ENCODE measurements at places on chromosomes 7 and 10.

DNA sequence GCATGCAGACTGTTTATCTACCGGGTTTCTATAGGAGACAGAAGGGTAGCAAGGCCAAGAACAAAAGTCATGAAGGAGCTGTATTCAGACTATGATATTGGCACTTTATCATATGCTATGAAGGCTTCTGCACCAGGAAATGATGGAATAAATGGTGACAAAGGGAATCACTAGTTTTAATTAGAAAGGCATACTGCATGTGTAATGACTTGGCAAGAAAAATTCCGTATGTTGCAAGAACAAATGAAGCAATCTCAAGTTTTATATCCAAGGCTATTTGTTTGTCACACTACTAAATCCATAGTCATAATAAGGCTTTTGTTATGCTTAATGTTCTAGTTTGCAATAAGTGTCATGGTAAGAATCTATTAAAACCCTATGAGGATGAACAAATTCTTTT is 230.9 kb downstream of the ZEB1 start:
- peak; percentile 38 for DNase-seq

- DNase-seq: peak; percentile 13
Measured at GRCh38 chr10:116201011-116201410, 72.0 kb downstream of the GFRA1 start.

DNA sequence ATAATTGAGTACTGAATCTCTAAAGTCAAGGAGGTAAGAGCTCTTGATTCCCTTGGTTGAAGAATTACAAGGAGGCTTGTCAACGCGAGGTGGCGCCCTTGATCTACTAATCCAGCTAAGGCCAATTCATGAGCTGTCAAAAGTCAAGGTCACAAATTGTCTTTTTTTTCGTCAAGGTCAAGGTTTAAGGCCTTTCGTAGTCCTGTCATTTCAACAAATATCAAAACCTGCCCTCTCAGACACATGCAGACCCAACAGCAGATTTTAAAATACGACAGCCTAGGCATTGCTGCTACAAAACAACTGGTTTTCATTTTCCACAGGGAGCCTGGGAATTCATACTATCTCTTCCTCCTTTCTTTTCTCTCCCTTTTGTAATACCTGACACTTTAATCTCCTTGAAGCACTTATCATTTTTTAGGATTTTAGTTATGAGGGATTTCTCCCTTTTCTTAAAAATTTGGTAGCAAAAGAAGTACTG is 3.6 kb downstream of the HOXA13 start:
- no peak for DNase-seq

DNA sequence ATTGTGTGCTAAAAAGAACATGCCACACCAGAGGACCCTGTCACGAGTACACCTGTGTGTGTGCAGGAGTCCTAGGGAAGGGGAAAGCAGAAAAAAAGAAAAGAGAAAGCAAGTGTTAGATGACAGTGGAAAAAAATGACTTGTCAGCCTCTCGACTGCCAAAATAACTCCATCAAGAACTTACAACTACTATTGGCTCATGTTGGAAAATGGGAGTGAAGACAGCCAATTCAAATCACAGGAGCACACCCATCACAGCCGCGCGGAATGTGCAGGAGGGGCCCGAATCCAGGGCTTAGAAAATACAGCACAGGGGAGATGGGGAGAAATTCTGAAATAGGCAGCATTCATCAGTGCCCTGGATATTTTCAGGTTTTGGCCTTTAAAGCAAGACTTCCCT is 38.1 kb upstream of the FOXI2 start:
- DNase-seq: no peak

DNA sequence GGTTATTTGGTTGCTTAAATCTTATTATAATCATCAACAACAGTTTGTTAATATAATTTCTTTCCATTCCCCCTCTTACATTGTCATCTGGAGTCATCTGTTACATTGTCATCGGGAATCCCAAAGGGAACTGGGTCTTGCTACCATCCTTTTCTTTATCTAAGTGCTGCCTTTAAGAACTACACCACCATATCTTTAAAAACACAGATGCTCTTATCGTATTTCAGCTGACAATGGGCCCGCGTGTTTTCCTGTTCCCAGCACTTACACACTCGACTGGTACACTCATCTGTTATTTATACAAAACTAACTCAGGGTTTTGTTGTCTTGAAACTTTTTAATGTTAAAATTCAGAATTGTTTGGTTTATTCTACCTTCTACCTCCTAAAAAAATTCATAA is 256.2 kb upstream of the MGMT start:
- no peak for DNase-seq

GRCh38 chr10:103803941-103804340 is 51.4 kb downstream of the SH3PXD2A start:
- no peak for DNase-seq

DNA sequence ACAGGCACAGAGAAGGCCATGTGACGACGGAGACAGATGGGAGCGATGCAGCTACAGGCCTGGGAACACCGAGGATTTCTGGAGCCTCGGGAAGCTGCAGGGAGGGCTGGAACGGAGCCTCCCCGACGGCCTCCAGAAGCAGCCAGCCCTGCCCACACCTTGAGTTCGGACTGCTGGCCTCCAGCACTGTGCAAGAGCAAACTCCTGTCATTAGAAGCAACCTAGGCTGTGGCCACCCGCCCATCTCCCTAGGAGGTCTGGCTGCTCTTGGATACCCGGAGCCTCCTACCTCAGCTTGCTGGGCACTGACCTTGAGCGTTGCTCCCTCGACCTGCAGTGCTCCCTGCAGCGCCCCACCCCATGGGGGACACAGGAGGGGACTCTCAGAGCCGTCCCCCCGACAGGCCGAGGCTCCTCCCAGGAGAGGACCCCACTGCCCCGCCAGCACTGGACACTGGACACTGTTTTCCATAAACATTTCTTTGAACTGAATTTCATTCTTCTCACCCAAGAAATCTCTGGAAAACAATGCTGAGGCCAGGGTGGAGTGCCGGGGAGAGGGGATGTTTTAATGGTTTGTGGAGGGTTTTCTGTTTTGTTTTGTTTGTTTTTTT is 22.5 kb upstream of the TNRC18 start:
- no peak for DNase-seq

DNA sequence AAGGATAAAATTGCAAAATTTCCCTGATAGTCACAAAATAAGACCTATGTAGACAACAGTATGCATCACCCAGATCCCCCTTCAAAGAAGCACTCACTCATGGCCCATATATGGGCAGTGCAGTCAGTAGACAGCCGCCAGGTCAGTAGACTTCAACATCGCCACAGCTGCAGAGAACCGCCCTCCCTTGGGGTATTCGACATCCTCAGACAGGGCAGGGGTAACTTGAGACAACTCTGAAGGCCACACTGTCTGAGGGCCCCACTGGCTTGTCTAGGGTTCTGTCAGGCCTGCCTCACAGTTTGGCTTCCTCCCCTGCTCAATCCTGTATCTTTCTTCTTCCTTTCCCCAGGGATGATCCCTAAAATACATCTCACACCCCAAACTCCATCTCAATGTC is 172.3 kb downstream of the IMMP2L start:
- no peak for DNase-seq

DNA sequence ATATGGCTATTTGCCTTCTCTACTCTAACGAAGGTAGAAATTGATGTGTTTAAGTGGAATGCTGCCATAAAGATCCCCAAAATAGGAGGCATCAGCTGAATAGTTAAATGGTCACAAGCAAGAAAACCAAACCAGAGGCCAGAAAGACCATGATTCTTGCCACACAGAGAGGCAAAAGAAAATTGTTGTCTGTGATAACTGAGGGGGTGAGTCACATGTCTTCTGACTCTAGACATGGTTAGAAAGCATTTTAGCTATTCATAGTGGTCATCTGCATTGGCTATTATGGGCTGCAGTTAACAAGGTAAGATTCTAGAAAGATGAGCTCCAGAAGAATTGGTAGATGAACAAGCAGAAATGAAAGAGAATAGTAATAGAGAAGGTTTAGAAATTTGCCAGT is 361.4 kb upstream of the NPSR1 start:
- no peak for DNase-seq

DNA sequence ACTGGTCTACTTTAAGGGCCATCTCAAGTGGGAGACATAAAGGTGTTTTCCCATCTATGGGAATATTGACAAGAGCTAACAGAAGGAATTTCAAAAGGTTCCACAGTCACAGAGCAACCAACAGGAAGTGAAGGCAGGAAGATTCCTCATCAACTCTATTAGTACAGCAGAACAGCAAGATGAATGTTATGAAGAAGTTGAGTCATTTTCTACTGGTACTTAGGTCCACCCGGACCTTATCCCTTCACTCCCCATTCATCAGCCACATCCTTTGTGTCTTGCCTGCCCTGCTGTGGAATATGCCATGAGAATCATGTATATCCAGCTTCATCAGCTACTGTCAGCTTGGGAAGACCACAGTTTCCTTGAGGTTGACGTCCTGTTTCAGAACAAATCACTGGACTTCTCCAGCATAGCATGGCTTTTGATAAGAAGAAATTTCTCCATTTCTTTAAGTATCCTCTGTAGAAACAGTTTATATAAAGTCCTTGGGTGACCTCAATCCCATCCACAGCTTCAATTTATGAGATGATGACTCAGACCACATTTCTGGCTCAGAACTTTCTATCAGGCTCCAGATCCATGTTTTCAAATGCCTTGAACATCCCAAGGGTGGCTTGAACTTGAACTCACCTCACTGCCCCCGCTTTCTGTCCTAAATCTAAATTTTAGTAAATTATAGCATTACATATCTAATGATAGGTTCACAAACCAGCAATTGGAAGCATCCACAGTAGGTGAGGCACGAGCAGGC is 84.9 kb upstream of the AGK start:
- no peak for DNase-seq

DNA sequence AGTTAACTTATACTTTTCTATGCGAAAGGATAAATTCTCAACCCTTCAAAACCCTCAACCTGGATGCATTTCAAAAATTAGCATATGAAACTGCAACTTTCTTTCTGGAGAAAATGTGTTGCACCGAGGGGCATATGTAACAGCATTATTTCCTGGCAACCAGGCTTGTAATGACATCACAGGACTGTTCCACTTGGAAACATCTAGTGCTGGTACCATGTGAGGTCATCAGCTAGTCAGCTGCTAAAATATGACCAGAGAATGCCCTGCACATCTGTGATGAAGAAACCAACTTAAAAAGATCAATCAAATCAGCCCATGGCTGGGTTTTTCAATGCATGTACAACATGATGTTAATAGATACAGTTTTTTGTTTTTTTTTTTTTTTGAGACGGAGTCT is 40.0 kb downstream of the FGFR2 start:
- DNase-seq: no peak

GRCh38 chr7:65475734-65476319 is 102.2 kb downstream of the ZNF92 start:
- no peak for DNase-seq

GRCh38 chr10:35133586-35133985 is 6.9 kb downstream of the CREM start:
- no peak for DNase-seq

DNA sequence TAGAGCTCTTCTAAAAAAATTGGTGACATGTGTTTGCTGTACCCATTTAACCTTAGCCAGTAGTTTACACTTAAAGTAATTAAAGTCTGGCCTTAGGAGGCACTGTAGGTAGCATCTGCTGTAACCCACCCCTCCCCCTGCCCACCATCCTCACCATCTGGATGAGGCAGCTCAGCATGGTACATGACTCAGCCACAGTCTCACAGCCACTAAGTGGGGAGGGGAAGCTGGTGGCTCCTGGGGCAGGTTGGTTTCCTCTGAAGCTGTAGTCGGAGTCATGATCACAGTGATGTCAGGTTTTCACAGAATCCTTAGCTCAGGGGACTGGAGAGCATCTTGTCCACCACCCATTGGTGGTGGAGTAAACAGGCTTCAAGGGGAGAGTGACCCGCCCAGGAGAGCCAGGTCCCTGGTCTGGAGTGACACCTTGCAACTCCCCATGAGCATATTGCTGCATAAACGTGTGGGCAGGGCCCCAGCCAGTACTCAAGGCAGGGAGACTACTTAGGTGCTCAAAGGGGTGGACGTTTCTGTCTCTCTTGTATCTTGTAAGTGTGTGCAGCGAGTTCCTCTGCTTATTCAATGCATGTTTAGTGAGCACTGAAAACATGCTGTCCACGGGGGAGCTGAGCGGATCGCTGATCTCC is 125.9 kb downstream of the GRK5 start:
- no peak for DNase-seq

- DNase-seq: no peak
Measured at GRCh38 chr7:38977685-38978084, at the start of gene POU6F2. Gene POU6F2 (plus strand): TSS chr7:38977909. CDS start chr7:38977954, 45 bp downstream.

- no peak for DNase-seq
Measured at GRCh38 chr10:16986082-16986405, 143.6 kb downstream of the CUBN start.

DNA sequence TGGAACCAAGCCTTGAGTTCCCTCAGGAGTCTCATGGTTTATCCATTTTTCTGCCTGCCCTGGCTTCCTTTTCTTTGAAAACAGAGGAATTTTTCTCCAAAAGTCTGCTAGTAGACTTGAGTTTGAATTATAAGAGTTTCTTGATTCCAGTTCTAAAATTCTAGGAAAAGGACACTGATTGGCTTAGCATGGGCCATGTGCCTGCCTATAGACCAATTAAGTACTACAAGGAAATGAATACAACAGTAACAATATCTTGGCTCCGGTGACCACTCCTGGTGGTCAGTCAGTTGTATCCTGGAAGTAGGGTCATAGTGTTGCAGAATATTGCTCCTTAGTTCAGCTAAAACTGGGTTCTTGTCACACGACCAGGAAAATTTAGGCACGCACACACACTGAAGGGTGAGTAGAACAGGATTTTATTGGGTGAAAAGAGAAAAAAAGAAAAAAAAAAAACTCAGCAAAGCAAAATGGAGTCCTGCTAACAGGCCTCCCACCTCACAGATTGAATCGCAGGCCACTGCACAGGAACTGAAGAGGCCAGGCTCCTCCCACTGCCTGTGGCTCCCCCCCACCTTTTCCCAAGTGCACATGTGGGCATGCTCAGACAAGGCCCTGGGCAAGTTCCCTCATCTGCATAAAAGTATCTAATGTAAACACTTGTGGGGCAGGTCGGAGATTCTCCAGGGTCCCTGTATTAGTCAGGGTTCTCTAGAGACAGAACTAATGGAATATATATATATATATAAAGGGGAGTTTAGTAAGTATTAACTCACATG is 155.1 kb downstream of the LYZL1 start:
- no peak for DNase-seq

GRCh38 chr10:62681211-62681940 is 123.1 kb upstream of the ADO start:
- DNase-seq: no peak

All from AG09309 (cell line).